ENCODE measurements at places on chromosomes 13 and 19.

DNA sequence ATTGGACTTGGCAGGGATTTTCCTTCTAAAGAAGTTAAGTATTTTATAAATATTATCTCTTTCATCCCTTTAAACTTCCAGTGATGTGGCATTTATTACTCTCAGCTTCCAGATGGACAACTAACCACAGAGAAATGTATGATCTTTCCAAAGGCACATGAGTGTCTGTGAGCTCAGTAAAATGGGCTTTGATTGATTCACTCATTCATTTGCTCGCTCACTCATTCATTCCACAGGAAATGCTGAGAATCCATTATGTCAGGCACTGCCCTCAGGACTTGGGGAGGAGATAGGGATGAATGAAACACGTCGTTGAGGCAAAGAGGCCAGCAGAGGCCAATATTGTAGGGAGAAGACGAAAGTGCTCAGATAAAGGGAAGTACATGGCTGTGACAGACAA lies 359.3 kb downstream of the EFNB2 start:
- no peak for DNase-seq

GRCh38 chr19:30968210-30968609 lies 381.0 kb downstream of the TSHZ3 start:
- no peak for DNase-seq

DNA sequence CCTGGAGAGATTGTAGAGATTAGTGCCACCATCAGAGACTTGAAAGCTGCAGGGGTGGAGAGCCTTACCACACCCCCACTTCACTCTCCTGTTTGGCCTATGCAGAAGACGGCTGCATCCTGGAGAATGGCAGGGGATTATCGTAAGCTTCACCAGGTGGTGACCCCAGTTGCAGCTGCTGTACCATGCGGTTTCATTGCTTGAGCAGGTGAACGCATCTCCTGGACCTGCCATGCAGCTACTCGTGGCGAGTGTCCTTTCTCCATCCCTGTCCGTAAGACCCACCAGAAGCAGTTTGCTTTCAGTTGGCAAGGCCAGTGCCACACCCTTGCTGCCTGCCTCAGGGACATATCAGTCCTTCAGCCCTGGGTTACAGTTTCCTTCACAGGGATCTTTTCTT lies 21.2 kb downstream of the PPP5C start:
- DNase-seq, result no peak

GRCh38 chr19:8304841-8305621 lies 3.1 kb downstream of the CD320 start:
- no peak for DNase-seq

GRCh38 chr19:15812060-15812722 lies 3.3 kb downstream of the OR10H1 start:
- DNase-seq, result no peak

DNA sequence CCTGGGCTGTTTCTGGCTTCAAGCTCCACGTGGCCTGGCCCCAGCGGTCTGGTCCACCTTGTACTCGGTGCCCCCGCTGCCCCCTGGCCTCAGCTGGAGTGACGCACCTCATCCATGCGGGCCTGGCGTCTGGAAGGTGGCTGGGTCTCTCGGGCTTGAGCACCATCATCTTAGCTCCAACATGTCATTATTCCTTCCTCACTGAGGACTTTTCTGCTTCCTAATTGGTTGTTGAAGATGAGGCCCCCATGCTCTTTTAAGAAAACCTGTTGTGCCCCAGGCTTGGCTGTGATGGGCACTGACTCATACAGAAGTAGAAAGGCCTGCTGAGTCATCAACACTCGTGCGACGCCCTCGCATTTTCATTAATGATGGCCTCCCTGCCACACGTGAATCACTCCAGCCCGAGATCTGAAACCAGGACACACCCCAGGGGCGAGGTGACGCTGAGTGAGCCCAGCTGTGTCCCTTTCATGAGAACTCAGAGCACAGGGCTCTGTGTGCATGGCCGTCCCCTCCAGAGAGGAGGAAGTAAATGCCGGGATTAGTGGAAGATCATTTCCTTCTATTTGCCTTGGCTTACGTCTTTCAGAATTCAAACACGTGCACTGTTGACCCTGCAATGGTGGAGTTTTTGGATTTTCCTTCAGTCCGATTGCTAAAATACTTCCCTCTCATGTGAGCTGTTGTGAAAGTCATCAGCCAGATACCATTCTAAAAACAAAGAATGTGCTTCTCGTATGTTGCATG lies 14.0 kb upstream of the GJA3 start:
- DNase-seq, result no peak

DNA sequence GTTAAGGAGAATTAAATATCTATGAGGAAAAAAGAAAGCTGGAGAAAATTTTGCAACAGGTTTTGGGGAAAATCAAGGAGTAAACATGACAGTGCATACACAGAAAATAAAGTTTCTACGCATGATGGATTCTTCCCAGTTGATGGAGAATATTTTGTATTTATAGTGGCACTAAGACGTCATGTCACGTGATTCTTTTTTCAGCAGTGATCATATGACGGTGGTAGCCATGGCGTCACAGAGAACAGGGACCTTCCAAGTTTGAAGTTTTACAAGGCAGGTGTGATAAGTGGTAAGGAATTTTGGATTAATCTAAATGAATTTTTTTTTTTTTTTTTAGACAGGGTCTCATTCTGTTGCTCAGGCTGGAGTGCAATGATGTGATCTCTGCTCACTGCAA lies 8.5 kb downstream of the MBD3L1 start:
- DNase-seq, result no peak

GRCh38 chr13:30157616-30157993 lies 149.7 kb downstream of the KATNAL1 start:
- DNase-seq, result no peak

DNA sequence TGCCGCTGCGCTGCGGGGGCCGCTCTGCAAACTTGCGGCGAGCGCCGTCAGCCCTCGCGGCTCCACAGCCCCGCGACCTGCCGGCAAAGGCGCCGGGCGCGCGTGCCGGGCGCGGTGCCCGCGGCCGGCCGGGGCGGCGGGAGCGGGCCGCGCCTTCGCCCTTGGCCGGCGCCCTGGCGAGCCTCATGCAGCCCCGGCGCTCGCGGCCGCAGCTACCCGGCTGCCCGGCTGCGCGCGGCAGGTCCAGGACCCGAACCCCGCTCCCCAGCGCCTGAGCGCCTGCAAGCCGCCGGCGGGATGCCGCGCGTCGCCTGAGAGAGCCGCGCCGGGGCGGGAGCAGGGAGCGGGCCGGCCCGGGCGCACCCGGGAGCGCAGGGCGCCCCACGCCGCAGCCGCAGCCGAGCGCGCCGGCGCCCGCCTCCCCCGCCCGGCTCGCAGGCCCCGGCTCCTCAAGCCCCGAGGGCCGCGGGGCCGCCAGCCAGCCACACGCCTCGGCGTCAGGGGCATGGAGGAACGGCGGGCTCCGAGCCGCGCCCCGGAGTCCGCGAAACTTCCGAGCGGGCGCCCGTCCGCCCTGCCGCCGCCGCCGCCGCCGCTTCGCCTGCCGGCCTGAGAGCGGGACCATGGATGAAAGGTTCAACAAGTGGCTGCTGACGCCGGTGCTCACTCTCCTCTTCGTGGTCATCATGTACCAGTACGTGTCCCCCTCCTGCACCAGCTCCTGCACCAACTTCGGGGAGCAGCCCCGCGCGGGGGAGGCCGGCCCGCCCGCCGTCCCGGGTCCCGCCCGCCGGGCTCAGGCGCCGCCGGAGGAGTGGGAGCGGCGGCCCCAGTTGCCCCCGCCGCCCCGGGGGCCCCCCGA lies 564 bp downstream of the HS6ST3 start:
- no peak for DNase-seq

- DNase-seq, result no peak
Observed at GRCh38 chr13:73995736-73996135, 138.5 kb downstream of the KLF12 start.

GRCh38 chr19:7216373-7216902 lies 77.8 kb downstream of the INSR start:
- DNase-seq, result no peak

GRCh38 chr19:41920882-41921576 lies 7.2 kb downstream of the ERFL start:
- no peak for DNase-seq

GRCh38 chr13:78960881-78961280 lies 301.9 kb upstream of the OBI1 start:
- peak; percentile 6 for DNase-seq

- no peak for DNase-seq
Observed at GRCh38 chr19:47305309-47305751, 4.3 kb upstream of the C5AR1 start.

DNA sequence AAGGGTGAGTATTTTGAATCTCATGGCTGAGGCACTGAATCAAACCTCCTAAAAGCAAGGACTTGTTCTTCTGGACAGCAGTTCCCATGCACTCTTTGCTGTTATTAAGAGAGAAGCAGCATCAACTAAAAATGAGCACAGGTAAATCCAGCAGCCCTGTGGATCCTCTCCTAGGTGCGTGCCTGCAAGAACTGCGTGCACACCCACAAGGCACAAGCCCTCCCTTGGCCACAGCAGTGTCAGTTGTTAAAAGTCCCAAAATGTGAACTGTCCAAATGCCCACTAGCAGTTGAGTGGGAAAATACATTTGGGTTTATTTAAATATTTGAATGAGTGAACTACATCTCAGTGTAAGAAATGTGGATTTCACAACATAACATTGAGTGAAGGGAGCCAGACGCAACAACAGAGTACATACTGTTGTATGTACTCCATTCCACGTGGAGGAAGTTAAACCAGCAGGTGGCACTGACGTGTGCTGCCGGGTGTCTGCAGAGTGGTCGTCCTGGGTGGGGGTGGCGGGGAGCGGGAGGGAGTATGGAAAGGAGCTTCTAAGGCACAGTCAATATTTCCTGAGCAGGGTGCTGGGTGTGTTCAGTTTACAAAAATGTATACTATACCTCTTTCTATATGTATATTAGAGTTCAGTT lies 266.4 kb downstream of the NALCN start:
- DNase-seq, result peak; percentile 54

DNA sequence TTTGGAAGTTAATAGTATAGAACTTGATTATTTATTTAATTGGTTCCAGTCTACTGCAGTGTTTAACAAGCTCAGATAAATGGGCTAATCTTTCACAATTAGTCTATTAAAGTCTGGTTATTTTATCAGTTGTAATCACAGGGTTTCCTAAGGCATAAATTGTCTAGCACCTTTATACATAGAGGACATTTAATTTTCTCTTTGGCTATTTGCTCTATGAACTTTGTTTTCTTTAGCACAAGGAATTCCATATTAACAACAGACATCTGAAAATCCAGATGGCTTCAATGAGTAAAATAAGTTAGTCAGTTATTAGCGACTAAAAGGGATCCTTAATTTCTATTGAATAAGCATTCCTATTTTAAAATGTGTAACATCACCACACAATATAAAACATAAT lies 1350.8 kb upstream of the SLC10A2 start:
- DNase-seq, result no peak

- no peak for DNase-seq
Observed at GRCh38 chr13:57633141-57633949, 1.8 kb downstream of the PCDH17 start.

DNA sequence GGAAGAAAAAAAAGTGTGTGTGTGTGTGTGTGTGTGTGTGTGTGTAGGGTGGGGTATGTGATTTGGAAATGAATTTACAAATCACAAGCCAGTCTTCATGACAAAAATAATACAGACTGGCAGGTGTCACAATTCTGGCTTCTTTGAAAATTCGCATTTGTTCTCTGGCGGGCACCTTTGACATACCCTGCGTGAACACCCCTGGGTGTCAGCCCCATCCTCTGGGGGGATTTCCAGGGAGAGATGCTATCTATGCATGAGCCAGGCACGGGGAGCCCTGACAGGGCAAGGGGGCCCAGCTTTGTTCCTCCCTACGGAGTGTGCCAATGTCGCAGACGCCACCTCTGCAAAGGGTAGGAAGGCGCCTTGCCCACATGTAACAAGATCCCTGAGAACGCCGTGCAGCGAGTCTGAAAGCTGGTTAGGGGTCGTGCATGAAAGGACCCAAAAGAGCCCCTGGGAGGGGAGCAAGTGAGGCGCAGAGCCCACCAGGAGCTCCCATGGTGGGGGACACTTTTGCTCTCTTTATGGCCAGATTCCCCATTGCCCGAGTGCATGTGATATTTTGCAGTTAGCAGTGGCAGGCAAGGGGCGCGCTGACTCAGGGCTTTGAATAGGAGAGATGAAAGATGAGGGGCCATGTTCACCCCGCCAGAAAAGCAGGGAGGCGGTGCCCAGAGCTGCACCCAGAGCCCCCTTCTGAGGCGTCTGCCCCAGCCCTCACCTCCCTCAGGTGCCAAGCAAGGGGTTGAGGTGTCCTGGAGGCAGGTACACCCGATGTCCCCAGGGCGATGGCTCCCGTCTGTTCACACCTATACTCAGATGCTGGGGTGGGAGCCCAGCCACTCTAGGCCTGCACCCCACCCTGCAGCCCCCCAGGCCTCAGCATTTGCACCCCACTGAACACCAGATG lies 45.3 kb downstream of the KLF2 start:
- no peak for DNase-seq

GRCh38 chr19:11234486-11235075 lies 4.8 kb upstream of the ANGPTL8 start:
- no peak for DNase-seq

GRCh38 chr13:52371736-52372247 lies 34.2 kb downstream of the THSD1 start:
- no peak for DNase-seq

GRCh38 chr13:26557393-26558073 lies at the start of gene WASF3:
WASF3 (plus strand) TSS chr13:26557683; CDS start chr13:26642271, 84,588 bp downstream.
- DNase-seq, result peak; percentile 45

- DNase-seq, result no peak
Observed at GRCh38 chr19:49357186-49357585, 5.0 kb downstream of the TEAD2 start.

DNA sequence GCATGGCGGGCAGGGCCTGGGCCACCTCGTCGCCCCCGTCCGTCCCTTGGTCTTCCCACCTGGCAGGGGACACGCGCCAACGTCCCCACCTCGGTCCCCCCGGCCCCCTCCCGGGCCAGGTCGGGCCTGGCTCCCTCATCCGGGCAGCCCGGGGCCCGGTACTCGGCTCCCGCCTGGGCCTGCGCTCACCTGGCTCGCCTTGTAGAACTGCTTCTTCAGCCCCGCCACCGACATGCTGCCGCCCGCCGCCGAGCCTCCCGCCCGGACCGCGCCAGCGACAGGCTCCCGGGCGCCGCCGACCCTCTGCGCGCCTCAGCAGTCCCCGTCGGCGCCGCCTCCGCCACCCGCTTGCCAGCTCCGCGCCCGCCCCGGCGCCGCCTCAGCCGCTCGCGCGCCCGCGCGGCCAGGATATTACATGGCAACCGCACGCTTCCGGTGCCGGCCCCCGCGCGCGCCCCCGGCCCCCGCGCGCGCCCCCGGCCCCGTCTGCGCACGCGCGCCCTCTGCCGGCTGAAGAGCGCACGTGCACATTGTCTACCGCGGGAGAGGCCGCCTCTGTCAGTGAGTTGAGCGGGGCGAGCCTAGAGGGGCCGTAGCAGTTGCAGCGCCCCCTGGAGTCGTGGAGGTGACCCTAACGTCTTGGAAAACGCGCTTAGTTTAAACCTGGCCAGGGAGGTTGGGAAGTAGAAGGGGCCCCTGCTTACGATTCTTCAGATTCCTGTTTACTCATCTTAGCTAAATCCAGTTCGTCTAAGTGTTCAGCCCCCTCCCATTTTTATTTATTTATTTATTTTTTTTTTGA lies at the start of gene SH3GL1:
TSS of gene SH3GL1 (minus strand) at position 413 of the 802 bp plus-strand sequence. CDS start at position 234, 179 bp downstream.
- peak; percentile 69 for DNase-seq

DNA sequence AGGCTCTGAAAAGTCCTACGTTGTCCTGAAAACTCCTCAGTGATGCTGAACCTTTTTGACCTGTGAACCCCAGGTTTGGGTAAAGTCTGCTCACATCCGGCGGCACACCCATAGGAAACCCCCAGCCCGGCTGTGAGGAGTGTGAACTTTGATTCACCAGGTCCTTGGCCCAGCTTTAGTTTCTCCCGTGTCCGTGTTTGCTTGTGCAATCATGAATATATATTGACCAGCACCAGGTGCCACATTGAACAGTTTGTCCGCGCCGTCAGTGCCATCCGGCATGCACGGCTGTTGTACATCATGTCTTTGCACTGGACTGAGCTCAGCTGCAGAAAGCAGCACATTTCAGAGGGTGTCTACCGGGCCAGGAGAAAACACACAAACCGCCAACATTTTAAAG lies 45.3 kb downstream of the NFIC start:
- DNase-seq, result no peak

All from DMS79 (cell line).